NCI-H82 (cell line): ENCODE measurements at places on chromosomes 3 and 15.

DNA sequence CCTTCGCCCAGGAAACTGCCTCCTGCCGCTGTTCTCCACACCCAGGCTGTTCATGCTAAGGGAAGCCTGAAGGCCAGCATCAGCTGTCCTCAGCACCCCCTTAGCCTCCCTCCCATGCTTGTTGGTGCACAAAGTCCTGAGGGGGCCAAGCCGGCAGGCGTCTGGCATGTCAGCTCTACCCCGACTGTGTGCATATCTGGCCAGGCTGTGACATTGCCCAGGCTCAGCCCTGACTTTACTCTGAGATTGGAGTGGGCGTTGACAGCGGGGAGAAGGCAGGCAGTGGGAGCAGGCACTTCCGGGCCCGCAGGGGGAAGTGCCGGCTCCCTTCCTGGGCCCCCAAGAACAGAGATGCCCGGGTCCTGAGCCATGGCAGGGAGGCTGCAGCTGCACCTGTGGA lies 492.2 kb downstream of the AGBL1 start:
- no peak for DNase-seq

- DNase-seq, result peak; percentile 17
These were observed 90.8 kb upstream of the CMC1 start for GRCh38 chr3:28150465-28151206.

DNA sequence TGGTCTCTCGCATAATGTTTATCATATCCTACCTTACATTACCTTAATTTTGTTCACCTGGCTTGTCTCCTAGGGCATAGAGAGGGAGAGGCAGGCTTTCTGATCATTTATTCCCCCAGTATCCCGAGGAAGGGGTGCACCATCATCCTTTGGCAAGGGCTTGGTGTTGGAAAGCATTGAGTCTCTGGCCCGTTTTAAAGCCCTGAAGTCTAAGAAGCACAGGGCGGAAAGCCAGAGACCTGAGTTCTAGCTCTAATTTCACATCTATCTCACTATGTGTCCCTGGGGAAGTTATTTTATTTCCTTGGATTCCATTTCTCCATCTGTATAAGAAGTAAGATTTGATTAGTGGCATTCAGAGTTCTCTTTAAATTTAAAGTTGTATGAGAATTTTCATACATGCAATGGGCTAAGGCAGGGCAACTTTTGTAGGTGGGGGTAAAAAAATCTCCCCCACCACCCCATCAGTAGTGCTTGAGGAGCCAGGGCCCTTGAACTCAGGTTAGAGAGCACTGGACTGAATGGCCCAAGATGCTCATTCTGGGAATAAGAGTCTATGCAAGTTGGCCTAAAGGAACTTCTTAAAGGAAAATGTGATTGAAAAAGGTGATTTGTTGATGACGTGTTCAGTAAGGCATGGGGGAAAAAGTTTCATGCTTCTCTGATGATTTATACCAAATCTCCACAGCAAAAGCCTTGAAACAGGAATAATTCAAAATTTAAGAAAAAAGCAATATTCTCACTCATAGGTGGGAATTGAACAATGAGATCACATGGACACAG lies 10.1 kb downstream of the TMC3 start:
- DNase-seq, result no peak

- DNase-seq, result no peak
These were observed 93.0 kb upstream of the IGSF10 start for GRCh38 chr3:151553888-151554287.

DNA sequence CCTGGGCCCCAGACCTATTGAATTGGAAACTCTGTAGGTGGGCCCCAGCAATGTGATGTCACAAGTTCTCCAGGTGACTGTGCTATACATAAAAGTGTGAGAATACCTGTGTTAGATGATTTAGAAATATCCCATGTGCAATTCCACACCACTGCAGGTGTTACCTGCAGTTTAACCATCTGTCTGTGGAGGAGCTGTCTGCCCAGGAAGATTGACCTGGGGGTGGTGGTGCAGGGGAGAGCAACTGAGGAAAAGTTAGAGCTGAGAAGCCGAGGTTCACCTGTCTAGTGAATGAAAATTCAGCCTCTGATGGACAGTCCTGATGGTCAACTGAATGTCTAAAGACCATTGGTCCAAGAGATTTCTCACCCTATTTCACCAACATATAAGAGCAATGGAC lies 132.2 kb upstream of the SLC24A5 start:
- DNase-seq, result no peak

DNA sequence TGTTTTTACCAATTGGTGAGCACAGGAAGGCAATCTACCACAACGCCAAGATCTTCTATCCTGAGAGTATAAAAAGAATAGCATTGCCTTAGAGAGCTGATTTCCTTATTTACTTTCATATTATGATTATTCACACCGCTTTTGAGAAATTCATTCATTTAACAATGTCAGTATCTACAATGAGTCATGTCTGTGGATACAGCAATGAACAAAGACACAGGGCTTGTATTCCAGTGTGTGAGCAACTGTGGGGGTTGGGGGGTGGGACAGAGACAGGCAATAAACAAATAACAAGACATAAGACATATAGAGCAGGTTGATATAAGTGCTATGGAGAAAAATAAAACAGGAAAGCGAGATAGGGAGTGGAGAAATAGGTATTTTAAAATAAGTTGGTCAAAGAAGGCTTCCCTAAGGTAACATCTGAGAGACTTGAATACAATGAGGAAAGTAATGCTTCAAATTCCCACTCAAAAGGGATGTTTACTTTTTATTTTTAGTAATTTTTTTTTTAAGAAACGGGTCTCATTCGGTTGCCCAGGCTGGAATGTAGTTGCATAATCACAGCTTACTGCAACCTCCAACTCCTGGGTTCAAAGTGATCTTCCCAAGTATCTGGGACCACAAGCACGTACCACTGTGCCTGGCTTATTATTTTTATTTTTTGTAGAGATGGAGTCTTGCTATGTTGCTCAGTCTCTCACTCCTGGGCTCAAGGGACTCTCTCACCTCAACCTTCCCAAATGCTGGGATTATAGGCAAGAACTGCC lies 45.7 kb downstream of the PGBD4 start:
- DNase-seq, result no peak

DNA sequence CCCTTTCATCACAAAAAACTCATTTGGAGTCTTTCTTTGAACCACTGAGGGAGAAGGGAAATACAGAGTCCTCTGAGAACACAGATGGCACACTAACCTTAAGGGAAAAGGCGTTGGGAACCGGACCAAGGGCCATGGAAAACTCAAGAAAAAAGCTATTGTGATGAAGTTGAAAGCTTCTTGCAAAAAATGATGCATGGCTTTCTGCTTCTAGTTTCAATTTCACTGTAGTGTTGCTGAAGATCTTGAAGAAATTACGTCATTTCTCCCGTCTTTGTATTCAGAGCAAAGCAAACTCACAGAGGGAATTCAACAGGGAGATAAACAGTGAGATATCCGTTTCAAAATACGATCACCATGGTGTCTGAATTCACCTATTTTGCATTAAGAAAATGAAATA lies 642.3 kb upstream of the ADAMTS9 start:
- no peak for DNase-seq

DNA sequence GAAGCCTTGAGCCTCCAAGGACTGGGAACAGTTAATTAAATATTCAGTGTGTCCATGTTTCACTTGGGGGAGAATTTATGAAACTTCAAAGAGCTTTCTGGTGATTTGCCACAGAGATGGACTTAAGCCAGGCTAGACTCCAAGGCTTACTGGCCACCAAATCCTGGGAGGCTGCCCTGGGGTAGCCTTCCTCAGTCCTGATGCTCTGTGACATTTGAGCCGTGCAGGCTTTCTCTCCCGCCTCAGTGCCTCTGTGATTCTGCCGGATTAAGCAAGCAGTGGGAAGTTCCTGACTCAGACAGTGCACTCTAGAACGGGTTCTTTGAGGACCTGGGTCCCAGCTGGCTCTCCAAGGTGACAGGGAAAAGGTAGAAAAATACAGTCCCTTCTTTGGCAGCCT lies 314.7 kb upstream of the ICE2 start:
- DNase-seq, result no peak

DNA sequence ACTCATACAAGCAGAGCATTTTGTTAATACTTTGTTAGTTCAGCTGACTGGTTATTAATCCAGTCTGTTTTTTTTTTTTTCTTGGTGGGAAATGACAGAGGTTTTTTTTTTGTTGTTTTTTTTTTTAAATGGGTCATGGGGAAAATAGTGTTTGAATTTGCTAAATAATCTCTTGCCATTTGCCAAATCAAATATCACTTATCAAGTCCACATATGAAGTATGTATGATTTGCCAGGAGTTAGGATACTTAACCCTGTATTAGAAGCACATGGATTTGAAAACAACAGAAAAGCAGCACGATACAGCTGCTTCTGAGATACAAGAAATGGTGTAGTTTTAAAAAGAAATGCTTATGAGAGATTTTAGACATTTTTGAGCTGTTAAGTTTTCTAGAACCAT lies 21.6 kb downstream of the P2RY14 start:
- DNase-seq, result no peak

GRCh38 chr3:184236033-184236410 lies 6.6 kb downstream of the VWA5B2 start:
- no peak for DNase-seq

GRCh38 chr3:113668015-113668414 lies 28.4 kb downstream of the USF3 start:
- no peak for DNase-seq

- no peak for DNase-seq
These were observed 138.8 kb downstream of the ZNF609 start for GRCh38 chr15:64599226-64599625.

DNA sequence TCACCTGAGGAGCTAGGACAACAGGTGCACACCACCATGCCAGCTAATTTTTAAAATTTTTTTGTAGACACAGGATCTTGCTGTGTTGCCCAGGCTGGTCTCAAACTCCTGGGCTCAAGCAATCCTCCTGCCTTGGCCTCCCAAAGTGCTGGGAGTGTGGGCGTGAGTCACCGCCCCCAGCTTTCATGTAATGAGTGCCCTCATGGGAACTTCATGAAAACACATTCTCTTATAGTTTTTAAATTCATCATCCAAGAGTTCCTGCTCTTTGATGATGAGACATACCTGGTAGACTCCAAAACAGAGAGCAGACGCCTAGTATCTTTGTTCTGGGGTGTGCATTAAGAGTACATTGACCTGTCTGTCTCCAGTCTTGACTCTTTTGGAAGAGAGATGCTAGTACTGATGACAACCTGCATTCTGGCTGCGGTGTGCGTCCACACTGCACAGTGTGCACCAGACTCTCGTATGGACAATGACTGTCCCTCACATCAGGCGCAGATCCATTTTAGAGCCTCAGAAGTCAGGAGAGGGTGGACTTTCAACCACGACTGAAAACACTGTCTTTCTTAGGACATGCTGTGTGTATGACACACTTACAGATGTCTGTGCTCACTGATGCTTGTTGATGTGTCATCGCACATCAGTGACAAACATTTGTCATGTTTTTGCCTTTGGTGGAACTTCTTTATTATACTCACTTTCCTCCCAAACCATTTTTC lies 2.0 kb downstream of the NRROS start:
- DNase-seq, result no peak

GRCh38 chr15:90294601-90295269 lies 29.3 kb downstream of the NGRN start:
- DNase-seq, result peak; percentile 55
